ENCODE measurements at places on chromosomes 5 and 9.
A peak's percentile ranks its signal among the peaks of the same experiment; 100 is the strongest.

- H3K27ac ChIP-seq: no peak overlapping the region
- H3K4me1 ChIP-seq: peaks cover 16% of the 10 kb centered on the region
- DNase-seq: no peak
- no peaks in the 10 kb centered on the region for H3K36me3 ChIP-seq
- peaks cover 3% of the 10 kb centered on the region for H3K27me3 ChIP-seq
Measured at GRCh38 chr5:119328753-119329602, 26.8 kb upstream of the TNFAIP8 start.

GRCh38 chr9:10108815-10109214 lies 504.0 kb downstream of the PTPRD start:
- H3K27me3 ChIP-seq: no peaks in the 10 kb centered on the region
- H3K27ac ChIP-seq: no peak overlapping the region
- no peak overlapping the region for H3K4me3 ChIP-seq
- no peaks in the 10 kb centered on the region for H3K36me3 ChIP-seq
- no peak for DNase-seq

DNA sequence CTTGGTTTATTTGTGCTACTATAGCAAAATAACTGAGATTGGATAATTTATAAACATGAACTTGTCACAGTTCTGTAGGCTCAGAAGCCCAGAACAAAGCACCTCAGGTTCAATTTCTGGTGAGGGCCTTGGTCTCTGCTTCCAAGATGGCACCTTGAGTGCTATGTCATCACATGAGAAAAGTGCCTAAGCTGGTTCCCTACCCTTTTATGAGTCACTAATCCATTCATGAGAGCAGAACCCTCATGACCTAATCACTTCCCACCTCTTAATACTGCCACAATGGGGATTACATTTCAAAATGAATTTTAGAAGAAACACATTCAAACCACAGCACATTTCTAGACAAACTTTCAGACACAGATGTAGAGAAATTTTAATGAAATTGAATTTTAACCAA lies 98.2 kb upstream of the PRSS3 start:
- no peak for DNase-seq
- H3K27ac ChIP-seq: no peak overlapping the region
- no peaks in the 10 kb centered on the region for H3K27me3 ChIP-seq
- H3K36me3 ChIP-seq: no peaks in the 10 kb centered on the region

- no peaks in the 10 kb centered on the region for H3K36me3 ChIP-seq
- H3K27me3 ChIP-seq: peaks cover 10% of the 10 kb centered on the region
- H3K4me1 ChIP-seq: peaks cover 46% of the 10 kb centered on the region
- H3K4me3 ChIP-seq: peak overlapping the region; percentile 35
Measured at GRCh38 chr5:146400201-146400600, 46.9 kb upstream of the TCERG1 start.

- DNase-seq: no peak
- H3K27me3 ChIP-seq: peaks cover 8% of the 10 kb centered on the region
- no peak overlapping the region for H3K27ac ChIP-seq
- H3K4me1 ChIP-seq: peaks cover 21% of the 10 kb centered on the region
- no peak overlapping the region for H3K4me3 ChIP-seq
- no peaks in the 10 kb centered on the region for H3K36me3 ChIP-seq
Measured at GRCh38 chr5:139705191-139705590, 57.0 kb downstream of the CXXC5 start.

DNA sequence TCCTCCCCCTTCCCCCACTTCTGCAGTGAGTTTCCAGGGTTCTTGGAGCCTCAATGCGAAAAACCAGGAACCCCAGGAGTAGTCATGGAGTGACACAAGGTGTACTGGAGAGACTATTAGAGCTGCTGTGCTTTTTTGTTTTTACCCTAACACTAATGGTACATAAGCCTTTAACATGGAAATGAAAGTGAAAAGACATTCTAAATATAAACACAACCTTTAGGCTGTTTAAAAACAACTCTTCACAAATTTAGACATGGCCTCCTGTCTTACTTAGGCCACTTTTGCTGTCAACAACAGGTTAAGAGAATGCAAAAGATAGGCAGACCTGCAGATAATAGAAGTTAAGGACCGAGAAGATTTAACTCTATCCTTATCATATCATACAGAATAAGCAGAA lies 232.2 kb downstream of the DENND1A start:
- H3K4me1 ChIP-seq: no peaks in the 10 kb centered on the region
- peaks cover 17% of the 10 kb centered on the region for H3K36me3 ChIP-seq
- no peak for DNase-seq
- H3K4me3 ChIP-seq: no peak overlapping the region

- DNase-seq: no peak
- no peak overlapping the region for H3K27ac ChIP-seq
- peaks cover 37% of the 10 kb centered on the region for H3K4me1 ChIP-seq
Measured at GRCh38 chr9:1604942-1605560, 410.1 kb upstream of the SMARCA2 start.

- H3K27me3 ChIP-seq: no peaks in the 10 kb centered on the region
- H3K27ac ChIP-seq: no peak overlapping the region
- H3K36me3 ChIP-seq: peaks cover 9% of the 10 kb centered on the region
- no peak overlapping the region for H3K4me3 ChIP-seq
- no peak for DNase-seq
Measured at GRCh38 chr5:143721925-143722324, 90.0 kb upstream of the HMHB1 start.

DNA sequence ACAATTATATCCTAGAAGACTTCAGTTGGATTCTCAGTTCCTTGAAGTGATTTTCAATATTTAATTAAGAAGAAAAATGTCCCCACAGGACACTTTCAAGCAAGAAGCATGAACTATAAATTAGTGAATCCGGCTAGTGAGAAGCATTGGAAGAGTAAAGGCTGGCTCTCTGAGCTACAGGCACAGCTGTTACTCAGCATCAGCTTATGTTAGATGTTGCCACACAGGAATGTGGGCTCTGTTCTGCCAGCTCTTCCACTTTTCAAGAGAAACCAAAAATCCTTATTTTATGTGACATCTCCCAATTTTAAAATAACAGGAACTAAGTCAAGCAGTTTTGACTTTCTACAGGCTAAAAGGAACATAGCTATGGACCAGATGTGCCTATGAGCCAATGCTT lies 14.9 kb downstream of the ZNF474 start:
- H3K4me3 ChIP-seq: no peak overlapping the region
- H3K27me3 ChIP-seq: no peaks in the 10 kb centered on the region
- H3K27ac ChIP-seq: no peak overlapping the region
- no peaks in the 10 kb centered on the region for H3K36me3 ChIP-seq

DNA sequence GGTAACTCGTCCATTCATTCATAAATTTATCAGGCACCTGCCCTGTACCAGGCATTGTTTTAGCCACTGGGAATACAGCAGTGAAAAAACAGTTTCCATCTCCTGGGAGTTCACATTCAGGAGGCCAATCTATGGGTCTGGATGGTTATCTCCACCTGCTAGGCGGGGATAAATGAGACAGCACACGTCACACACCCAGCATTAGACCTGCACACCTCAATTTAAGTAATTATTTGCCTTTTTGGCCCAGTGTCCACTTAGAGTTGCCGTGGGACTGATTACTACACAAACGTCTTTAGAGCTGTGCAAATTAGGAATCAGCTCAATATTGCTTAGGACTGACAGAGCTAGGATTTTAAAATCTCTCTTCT lies 46.1 kb downstream of the STK10 start:
- H3K36me3 ChIP-seq: peaks cover 5% of the 10 kb centered on the region
- H3K4me1 ChIP-seq: peaks cover 49% of the 10 kb centered on the region
- H3K27me3 ChIP-seq: peaks cover 10% of the 10 kb centered on the region
- H3K27ac ChIP-seq: peak overlapping the region; percentile 89
- peak overlapping the region; percentile 69 for H3K4me3 ChIP-seq
- DNase-seq: no peak

GRCh38 chr9:85927076-85927475 lies 13.9 kb upstream of the NAA35 start:
- H3K27me3 ChIP-seq: no peaks in the 10 kb centered on the region
- no peak overlapping the region for H3K27ac ChIP-seq
- no peak for DNase-seq

DNA sequence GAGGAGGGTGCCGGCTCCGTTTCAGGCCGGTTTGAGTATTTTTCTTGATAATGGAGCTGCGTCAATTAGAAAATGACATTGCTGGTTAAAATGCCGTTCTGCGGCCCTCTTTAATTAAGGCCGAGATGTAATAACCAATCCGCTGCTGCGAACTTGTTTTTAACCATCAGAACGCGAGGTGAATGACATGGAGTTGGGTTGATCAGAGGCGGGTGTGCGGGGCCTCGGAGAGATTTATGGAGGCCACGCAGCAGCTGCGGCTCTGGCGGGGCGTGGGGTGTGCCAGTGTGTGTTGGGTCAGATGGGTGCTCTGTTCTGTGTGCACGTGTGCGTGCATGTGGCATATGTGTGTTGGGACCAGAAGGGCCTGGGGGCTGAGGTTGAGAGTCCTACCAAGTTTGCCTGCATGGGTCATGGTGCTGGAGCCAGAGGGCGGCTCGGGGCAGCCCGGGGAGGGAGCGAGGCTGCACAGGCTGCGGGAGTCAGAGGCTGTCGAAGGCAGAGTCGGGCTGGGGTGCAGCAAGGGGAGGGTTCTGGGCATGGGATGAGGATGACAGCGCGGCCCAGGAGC lies 25.4 kb downstream of the RXRA start:
- H3K27ac ChIP-seq: no peak overlapping the region
- H3K36me3 ChIP-seq: no peaks in the 10 kb centered on the region
- no peak for DNase-seq

DNA sequence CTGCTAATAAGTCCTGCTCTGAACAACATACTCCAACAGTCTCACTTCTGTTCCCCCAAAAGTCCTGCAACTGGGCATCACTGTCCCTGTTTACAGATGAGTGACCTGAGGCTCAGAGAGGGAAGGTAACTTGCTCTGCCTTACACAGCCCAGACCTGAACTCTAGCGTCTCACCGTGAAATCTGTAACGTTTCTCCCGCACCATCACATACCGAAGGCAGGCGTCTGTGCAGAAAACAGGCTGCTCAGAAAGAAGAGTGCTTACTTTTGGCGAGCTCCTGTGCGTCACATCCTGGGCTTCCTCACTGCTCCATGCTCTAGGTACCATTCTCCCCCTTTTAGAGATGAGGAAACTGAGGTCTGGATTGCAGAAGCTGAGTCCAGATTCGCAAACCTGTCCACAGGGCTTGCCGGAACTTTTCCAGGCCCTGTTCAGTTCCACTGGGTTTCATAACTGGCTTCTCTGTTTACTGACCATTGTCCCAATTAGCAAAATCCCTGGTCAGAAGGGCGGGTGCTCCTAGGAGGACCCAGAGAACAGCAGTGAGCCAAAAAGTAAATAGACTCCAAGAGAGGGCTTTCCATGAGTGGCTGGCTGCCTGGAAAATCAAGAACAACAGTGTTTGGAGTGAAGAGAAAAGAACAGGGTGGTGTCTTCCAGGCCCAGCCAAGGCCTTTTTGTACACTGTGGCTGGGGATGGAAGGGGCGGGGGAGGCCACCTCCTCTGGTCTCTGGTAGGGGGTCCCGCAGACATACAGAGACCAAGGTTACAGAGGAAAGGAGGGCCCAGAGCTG lies 27.1 kb downstream of the GSN start:
- H3K27ac ChIP-seq: no peak overlapping the region
- H3K4me1 ChIP-seq: peaks cover under 1% of the 10 kb centered on the region
- no peak overlapping the region for H3K4me3 ChIP-seq
- peaks cover 6% of the 10 kb centered on the region for H3K27me3 ChIP-seq
- no peak for DNase-seq

GRCh38 chr9:114551750-114552685 lies 35.6 kb upstream of the ATP6V1G1 start:
- peak overlapping the region; percentile 17 for H3K27ac ChIP-seq
- peaks cover 2% of the 10 kb centered on the region for H3K27me3 ChIP-seq
- H3K36me3 ChIP-seq: no peaks in the 10 kb centered on the region
- DNase-seq: peak; percentile 30

DNA sequence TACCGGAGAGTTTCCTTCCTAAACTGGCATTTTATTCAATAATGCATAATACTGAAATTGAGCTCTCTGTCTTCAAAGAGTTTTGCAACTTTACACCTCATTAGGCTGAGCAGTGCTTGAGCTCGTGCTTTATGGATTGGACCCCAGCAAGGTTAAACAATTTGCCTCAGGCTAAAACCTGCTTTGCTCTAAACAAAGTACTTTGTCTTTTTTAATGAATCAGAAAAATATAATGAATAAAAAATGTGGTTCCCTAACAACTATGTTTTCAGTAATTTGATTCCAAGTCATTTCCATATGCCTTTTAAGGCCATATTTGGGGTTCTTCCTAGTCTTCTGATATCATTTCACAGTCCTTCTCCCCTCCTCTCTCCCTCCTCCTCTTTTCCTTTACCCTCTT lies 20.0 kb downstream of the ZNF366 start:
- DNase-seq: no peak
- H3K27me3 ChIP-seq: peaks cover 1% of the 10 kb centered on the region
- H3K4me3 ChIP-seq: no peak overlapping the region
- H3K4me1 ChIP-seq: peaks cover 5% of the 10 kb centered on the region
- H3K36me3 ChIP-seq: peaks cover 10% of the 10 kb centered on the region

DNA sequence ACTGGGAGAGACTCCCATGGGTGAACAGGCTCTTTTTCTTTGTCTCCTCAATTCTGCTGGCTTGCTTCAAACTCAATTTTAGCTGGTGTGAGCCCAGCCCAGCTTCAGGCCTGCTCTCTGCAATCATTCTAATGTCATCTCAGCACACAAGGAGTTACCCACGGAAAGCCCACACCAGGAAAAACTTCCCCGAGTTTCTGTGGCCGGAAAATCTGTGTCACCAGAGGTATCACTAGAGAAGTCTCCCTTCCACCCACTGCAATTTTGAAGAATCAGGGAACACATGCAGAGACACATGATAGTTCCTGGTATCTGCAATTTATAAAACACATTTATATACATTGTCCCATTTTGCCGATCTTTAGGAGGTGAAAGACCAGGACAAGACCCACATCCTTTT lies 13.5 kb upstream of the NDFIP1 start:
- H3K4me1 ChIP-seq: peaks cover 4% of the 10 kb centered on the region
- DNase-seq: no peak
- H3K36me3 ChIP-seq: no peaks in the 10 kb centered on the region
- H3K4me3 ChIP-seq: no peak overlapping the region
- H3K27ac ChIP-seq: no peak overlapping the region

DNA sequence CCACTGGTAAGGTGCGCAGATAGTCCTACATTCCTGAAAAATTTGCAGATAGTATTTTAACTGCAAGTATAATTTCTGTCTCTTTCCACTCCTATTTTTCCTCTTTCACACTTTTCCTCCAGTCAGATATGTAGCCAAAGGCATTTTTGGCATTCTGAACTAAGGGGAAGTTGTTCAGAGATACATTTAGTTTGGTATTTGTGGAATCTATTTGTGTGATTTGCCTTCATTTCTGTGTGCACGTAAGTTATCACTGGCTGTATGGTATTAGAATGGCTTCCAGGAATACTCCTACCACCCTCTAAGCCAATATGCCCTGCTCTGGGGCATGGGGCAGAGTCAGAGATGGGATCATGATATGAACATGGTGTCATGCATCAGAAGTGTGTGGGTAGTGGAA lies 45.8 kb upstream of the GRAMD2B start:
- H3K27ac ChIP-seq: no peak overlapping the region
- no peak for DNase-seq
- no peaks in the 10 kb centered on the region for H3K4me1 ChIP-seq
- H3K36me3 ChIP-seq: peaks cover 4% of the 10 kb centered on the region
- no peak overlapping the region for H3K4me3 ChIP-seq
- no peaks in the 10 kb centered on the region for H3K27me3 ChIP-seq

GRCh38 chr9:110543631-110544051 lies 35.9 kb downstream of the SVEP1 start:
- no peaks in the 10 kb centered on the region for H3K36me3 ChIP-seq
- no peaks in the 10 kb centered on the region for H3K27me3 ChIP-seq
- no peak for DNase-seq

GRCh38 chr5:149282966-149283332 lies 11.3 kb downstream of the AFAP1L1 start:
- DNase-seq: no peak
- H3K4me1 ChIP-seq: no peaks in the 10 kb centered on the region
- H3K27me3 ChIP-seq: no peaks in the 10 kb centered on the region
- no peaks in the 10 kb centered on the region for H3K36me3 ChIP-seq
- no peak overlapping the region for H3K27ac ChIP-seq

Measured in glutamatergic neuron (in vitro differentiated cells).